Activated CD8-positive, alpha-beta memory T cell treated with anti-CD3 and anti-CD28 coated beads for 1 hour (primary cell): ENCODE measurements at places on chromosomes 2 and 18.

DNA sequence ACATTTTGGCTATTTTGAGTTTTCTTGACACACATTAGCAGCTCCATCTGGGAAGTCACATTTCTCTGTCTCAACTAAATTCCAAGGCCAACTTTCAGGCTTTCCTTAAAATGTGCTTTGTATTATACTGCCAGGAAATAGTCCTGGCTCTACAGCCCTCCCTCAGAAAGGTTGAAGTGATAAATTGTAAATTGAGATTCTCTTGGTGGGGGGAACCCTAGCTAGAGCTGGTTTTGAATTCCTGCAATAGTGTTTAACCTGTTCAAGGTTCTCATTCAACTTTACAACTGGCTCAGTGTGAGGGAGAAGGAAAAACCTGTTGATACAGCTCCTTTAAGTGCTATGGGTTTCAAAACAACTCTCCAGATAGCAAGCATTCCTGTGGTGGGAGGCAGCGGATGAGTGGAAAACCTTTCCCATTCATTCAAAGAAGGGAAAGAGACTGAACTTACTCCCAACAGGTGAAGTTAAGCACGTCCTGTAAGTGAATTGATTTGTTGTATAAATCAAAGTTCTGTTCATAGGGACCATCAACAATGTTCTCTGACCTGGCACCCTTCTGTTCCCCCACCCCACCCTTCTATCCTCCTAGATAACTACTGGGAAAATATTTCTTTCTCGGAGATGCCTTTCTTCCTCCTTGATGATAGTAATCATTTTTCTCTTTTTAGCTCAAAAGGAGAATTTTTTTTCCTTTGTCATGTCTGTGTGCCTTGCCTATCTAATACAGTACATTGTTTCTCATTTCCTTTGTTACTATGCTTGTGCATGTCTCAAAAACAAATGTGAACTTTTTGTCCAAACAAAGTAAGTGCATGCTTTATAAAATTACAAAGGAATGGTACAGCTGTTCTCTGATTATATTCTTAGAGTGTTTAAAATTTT is 44.2 kb upstream of the SLC39A10 start:
- no peak for DNase-seq

DNA sequence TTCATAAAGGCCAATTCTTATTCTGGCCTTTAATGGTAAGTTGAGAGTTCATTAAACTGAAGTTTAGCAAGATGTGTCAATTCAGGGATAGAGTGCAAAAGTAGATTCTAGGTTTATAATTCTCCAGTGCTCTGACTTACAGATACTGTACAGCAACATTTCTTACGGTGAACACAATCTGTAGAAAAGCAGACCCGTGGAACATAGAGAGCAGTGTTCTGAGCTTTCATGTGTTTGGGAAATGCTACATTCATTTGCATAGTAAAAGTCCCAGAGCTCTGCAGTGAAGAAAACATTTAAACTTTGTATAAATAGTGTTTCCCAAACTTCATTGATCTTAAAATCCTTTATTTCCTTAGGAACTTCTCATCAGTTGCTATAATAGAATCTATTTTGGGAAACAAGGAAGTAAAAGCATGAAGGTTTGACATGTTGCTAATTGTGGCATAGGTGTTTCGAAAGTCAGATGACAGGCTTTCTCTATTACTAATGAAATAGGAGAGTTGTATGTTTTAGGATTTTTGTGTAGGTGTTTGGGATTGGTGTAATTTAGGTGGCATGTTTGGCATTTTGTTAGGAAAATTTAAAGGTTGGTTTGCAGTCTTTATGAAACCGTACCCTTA is 138.2 kb downstream of the ASXL3 start:
- DNase-seq: no peak

GRCh38 chr2:240917009-240917683 is 11.0 kb downstream of the CROCC2 start:
- DNase-seq: no peak

- DNase-seq: no peak
These were observed 304.0 kb downstream of the LNPK start for GRCh38 chr2:175698061-175698460.

DNA sequence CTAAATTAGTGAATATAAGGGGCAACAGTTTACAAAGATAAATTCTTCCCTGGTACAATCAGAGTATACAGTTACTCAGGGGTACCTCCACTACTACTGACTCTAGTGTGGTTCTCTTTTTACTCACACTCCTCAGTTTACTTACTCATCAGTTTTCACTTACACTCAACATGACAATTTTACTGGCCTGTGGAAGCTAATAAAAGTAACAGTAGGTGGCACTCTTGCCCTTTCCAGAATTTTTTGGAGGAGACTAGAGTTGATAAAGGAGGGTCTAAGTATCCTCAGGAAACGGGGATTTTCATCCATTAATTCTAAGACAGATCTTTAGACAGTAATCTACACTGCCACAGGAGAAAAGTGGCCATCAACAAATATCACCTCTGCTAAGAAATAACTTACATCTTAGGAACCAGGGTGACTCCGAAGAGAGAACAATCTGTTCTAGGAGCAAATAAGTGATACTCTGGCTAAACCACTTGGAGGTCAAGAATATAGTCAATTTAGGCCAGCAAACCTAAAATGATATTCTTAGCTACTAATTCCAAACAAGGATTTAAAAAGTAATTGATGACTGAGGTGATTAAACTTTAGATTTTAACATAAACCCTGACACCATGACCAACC is 61.3 kb downstream of the ATL2 start:
- no peak for DNase-seq

DNA sequence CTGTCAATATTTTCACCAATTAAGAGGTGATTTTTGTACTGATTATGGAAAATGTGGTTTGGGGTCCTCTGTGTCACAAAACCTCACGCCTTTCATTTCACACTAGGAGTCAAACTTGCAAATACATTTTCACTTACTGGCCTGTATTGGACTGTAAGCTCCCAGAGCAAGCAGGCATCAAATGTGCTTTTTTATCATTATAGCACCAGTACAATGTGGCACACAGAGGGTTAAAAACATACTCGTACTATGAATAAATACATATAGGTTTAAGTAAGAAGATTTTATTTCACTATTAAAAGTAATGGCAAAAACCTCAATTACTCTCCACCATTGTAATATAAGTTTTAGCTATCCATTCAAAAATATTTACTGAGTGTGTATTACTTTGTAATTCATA is 56.7 kb downstream of the ABCB11 start:
- DNase-seq: no peak

- DNase-seq: no peak
These were observed 68.3 kb downstream of the IL1R2 start for GRCh38 chr2:102060047-102060446.

GRCh38 chr2:224040753-224041152 is 1.7 kb upstream of the SERPINE2 start:
- no peak for DNase-seq

DNA sequence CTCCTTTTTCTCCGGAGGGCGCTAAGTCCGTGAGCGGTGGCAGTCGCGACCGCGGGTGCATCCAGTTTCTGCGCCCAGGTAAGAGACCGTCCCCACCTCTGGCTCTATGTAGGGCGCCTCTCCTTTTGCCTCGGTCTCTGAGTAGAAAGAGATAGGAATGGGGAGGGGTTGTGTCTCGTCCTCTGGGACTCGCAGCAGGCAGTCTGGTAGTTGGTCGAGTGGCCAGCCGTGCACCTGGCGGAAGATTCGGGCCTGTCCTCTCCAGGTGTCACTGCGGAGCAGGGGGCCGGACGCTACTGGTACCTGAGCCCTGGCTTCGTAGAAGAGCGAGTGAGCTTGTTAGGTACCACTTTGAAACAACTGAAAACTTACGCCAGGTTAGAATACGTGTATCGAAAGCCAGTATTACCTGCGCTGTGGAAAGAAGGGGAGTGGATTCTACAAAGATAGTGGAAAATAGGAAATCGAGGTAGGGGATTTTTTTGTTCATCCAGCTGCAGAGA is 403 bp downstream of the MAP2 start:
- no peak for DNase-seq

DNA sequence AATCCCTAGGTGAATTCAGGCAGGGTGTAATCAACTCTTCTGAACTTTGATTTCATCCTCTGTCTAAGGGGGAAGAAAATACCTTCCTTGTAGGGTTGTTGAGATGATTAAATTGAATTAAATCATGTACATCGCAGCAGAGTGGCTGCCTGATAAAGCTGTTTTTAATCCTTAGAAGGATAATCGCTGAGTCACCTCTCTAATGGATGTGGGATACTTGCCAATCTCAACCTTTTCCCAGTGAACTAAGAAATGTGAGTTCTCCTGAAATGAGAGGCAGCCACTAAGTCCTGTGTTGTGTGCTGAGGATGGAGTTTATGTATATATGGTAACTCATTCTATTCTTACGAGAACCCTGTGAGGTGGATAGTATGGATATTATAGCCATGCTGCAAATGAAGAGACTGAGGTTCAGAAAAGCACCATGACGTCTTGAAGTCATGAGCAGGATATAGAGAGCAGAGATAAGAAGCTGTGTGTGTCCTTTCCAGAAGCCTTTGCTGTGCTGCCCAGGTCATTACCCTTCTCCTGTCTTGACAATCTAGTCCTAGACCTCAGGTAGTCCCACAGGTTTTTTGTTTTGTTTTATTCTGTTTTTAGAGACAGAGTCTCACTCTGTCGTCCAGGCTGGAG is 93.3 kb downstream of the HNRNPLL start:
- DNase-seq: no peak

DNA sequence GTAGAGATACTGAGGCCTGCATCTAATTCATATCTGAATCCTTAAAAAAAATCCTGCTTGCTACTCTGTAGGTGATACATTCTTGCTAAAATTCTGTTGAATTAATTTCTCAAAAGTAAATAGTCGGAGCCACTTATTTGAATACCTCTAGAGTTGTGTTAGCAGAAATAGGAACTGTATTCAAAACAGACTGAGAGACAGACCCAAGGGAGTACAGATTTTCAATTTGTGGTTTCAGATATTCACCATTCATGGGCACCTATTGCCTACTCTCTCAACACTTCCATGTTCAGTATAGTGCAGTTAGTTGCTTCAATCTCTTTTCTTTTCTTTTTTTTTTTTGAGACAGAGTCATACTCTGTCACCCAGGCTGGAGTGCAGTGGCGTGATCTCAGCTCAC is 46.6 kb upstream of the CTLA4 start:
- DNase-seq: no peak

DNA sequence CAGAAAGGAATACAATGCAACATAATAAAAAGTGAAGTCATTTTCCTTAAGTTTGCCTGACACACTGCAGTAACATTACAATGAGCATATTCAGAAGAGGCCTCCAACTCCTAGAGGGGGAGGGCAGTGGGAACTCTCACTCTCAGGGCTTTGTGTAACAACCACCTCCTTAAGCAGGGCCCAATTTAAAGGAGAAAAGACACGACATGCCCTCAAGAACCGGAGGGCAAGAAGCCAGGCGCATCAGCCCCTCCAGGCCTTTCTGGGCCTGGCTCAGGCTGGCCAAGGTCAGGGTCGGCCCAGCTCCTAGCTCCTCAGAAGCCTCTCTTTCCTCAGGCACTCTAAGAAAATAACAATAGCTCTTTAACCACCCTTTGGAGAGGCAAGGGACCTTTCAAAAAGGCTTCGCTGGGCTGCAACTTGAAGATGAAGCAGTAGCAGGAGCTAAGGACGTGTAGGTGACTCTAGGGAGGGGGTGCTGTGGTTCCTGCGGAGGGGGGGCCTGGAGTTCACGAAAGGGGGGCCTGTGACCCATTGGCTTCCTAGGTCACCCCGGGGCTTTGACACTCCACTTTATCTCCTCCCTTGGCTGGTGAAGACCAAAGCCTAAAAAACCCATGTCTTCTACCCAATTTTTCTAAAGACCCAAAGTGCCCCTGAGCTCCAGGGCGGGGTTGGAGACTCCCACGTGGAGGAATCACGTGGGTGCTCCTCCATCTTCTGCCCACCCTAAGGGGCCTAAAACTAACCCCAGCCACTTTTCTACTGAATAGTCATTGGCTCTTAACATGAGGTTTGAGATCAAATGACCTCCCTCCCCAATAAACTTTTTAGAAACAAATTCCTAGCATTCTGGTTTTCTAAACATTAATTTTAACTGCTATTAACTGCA is 13.3 kb downstream of the SERTAD2 start:
- DNase-seq: no peak

GRCh38 chr2:233258211-233258610 is 6.7 kb downstream of the ATG16L1 start:
- DNase-seq: no peak

GRCh38 chr2:128396946-128397345 is 78.3 kb upstream of the HS6ST1 start:
- no peak for DNase-seq

- no peak for DNase-seq
These were observed 450.4 kb downstream of the GALR1 start for GRCh38 chr18:77700051-77700450.

DNA sequence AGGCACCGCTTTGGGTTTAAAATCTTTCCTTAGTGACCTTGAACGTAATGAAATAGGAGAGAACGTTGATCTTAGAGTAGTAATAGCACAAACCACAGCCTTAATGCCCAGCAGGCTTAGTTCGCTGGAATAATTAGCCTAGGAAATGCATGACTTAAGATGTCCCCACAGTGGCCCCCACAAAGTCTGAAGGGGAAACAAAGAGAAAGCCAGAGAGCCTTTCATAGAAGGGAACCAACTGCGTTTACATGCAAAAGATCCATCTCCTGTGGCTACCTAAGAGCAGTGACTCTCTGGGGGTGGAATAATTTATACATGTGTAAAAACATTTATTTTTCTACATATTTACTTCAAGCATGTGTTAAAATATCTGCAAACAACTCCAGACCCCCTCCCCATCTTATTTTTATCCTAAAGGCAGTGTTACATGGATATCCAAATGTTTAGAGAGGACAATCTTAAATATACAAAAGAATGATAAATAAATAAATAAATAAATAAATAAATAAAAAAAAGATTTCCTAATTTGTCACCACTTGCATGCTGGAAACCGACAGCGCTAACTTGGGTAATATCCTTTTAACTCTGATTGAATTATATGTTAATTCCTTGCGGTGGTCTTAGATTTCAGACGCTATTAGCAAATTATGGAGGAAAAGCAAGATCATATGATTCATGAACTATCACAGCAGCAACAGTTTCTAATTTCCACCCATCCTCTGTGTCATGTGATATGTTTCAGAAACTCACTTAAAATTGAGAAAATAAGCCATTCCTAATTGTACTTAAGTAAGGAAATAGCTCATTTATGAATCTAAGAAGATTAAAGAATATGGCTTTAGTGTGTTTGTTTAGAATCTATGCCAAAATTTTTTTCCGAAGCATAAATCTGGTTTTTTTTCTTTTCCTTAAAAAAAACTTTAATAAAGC is 23.4 kb upstream of the CYP1B1 start:
- no peak for DNase-seq

DNA sequence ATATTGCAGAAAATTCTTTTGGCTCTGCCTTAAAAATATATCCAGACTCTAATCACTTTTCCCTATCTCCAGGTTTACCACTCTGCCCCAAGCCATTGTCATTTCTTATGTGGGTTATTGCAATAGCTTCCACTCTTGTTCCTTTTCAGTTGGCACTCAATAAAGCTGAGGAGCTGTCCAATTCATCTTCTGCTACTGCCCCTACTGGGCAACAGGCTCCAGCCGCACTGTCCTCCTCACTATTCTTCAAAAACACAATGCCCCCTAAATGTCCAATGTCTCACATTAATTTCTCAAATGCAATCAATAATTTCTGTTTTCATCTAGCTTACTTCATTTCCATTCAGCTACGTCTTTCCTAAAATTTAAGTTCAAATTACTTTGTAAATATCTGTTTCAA is 1262.5 kb upstream of the CDH2 start:
- no peak for DNase-seq

GRCh38 chr2:38653715-38654527 is 12.0 kb upstream of the GALM start:
- DNase-seq: no peak
